Erythroblast (primary cell): ENCODE measurements at places on chromosomes 1 and 21.

- DNase-seq, result no peak
Observed at GRCh38 chr1:232965124-232965911, 14.9 kb downstream of the NTPCR start.

DNA sequence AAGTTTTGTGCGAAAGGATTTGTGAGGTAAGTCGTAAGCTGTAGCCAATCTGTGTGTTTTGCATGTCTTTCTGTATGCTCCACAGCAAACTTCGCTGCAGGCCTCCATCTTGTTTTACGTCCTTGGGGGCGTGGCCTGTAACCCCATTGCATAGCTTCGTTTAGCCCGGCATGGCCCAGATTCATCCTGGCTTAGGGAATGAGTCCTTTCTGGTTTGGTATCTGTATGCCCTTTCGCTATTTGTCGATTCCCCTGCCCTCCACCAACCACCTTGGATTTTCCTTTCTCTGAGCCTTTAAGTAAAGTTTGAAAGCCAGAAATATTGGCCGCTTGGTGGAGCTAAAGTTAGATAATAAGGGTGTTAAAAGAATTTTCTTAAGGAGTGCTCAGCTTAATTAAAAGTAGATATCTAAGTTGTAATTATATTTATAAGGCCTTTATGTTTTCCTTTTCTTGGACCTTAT lies 1.1 kb downstream of the THEM4 start:
- DNase-seq, result peak; percentile 20

DNA sequence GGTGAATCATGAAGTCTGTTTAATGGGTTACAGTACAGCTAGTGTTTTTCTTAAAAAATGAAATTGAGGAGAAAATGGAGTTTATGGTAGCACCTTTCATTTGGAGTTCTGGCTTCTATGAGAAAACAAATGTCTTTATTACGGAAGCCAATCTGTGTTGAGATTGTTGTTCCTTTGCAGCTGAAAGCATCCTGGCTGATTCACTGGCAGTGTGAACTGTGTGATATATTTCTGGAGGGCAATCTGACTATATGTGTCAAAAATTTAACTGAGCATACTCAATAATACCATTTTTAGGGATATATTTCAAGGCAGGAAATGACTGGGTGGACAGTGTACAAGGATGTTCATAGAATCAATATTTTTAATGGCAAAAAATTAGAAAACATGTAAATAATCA lies 46.6 kb upstream of the LYST start:
- DNase-seq, result no peak

DNA sequence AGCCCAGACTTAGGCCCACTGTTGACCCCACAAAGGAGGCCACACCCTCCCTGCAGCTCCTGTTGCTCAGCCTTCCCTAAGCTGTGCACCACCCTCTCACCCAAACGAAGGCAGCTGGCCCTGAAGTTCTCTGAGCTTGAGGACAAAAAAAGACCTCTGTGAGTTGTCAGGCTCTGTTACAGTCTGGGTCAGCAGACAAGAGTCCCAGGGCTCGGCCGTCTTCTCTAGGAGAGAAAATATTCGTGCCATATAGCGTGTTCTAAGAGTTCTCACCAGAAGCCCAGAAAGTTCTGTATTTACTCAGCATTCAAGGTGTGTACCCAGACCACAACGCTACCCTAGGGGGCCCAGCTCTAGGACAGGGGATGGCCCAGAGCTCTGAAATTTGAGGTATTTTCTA lies 25.5 kb upstream of the LYST start:
- DNase-seq, result no peak

DNA sequence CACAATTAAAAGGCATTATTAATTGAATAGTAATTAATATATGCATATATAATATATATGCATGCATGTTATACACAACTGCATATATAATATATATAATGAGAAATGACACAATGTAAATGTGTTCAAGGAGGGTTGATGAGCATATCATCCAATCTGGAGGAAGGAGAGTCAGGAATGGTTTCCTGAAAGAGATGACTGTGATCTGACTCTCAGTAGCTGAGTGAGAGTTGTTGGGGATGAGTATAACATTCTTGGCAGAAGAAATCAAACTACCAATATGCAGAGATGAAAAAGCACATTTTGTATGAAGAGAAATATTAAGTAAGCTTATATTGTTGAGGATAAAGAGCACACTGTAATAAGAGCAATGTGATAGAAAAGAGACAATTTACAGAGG lies 37.3 kb downstream of the F13B start:
- no peak for DNase-seq

DNA sequence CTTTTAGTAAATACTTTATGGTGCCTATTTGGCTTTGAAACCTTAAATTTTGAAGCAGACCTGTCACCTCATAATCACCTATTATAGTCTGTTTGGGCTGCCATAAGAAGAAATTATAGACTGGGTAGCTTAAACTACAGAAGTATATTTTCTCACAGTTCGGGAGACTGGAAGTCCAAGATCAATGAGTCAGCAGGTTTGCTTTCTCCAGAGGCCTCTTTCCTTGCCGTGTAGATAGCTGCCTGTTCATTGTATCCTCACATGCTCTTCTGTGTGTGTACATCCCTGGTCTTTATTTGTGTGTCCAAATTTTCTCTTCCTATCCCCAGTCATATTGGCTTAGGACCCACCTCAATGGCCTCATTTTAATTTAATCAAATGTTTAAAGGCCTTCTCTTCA lies 518.2 kb downstream of the ADGRL2 start:
- DNase-seq, result no peak

DNA sequence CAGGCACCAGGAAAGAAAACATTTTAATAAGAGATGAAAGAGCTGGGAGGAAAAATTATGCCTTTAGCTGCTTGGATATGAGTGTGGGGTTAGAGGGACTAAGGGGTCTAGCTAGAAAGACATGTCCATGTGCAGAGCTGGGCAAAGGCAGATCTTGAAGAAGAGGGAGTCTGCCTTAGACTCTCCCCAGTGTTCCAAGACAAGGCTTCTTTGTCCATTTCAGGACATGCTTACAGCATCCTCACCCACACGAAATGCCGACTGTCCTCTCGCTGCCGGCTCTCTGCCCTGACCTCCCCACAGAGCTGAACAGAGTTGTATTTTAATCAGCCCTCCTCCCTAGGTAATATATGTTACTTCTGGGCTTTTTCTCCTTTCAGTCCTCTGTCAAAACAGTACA lies 100.7 kb upstream of the ATP1B1 start:
- DNase-seq, result no peak

- DNase-seq, result peak; percentile 33
Observed at GRCh38 chr1:171793636-171794035, 12.2 kb downstream of the METTL13 start.

DNA sequence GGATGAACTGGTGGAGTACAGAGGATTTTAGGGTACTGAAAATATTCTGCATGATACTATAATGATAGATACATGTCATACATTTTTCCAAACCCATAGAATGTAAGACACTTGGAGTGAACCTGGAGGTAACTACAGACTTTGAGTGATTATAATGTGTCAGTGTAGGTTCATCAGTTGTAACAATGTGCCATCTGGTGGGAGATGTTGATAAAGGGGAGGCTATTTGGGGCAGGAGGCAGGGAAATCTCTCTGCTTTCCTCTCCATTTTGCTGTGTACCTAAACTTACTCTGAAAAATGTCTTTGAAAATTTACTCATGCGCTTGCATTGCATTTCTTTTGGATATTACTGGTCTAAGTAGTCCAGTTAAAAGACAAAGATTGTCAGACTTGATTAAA lies 35.2 kb downstream of the PTBP2 start:
- DNase-seq, result no peak

- DNase-seq, result no peak
Observed at GRCh38 chr1:200179126-200179780, 151.7 kb downstream of the NR5A2 start.

GRCh38 chr1:227893949-227894721 lies 53.6 kb downstream of the WNT9A start:
- no peak for DNase-seq

- no peak for DNase-seq
Observed at GRCh38 chr1:160647329-160647720, 481 bp upstream of the SLAMF1 start.

DNA sequence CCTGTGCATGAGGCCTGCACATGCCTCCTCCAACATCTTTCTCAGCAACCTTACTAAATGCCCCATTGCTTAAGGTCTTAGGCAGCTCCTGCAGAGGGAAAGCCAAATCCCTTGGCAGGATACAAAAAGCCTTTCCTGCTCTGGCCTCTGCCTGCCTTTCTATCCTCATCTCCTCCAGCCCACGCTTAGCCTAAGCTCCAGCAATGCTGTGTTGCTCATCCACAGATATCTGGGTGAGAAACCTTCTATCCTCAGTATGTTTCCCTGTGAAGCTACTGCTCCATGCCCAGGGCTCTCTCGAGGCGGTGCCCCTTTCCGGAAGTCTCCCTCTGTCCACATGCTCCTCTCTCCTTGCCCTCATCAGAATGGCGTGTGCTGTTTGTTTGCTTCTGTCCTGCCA lies 37.0 kb upstream of the CCSAP start:
- no peak for DNase-seq

DNA sequence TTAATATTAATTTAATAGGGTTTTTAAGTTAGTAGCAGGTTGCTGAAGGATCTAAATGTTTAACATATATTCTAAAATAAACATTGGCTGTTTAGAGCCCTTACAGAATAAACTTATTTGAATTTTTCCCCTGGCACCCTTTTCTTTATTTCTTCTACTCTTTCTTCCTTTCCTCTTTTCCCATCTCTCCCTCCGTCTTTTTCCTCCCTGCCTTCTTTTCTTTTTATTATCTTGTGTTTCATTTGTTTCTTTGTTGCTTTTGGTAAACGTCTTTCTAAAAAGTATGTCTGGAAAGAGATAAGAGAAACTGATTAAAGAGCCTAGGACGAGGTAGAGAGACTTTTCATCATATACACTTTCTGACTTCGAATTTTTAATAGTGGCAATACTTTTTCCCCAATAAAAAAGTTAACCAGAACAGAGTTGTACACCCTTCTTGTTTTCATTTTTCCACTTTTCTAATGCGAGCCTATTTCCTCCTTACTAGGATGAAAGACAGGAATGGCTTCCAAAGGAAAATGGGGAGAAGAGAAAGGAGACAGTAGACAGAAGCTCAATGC lies 39.5 kb upstream of the ATF3 start:
- DNase-seq, result no peak

DNA sequence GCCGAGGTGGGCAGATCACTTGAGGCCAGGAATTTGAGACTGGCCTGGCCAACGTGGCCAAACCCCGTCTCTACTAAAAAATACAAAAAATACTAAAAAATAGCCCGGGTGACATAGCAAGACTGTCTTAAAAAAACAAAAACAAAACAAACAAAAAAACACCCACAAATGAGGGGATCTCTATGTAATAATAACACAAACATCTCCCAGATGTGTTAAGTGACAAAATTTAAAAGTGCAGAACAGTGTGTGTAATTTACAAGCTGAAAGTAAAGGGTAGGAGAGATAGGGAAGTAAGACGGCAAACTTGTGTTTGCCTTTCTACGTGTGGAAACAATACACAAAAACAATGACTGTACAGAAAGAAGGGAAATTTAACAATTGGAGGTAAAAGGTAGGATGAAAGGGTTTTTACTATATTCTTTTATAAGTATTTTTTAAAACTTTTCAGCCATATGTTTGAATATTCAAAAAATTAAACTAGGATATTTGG lies 36.3 kb downstream of the ARID4B start:
- DNase-seq, result no peak

DNA sequence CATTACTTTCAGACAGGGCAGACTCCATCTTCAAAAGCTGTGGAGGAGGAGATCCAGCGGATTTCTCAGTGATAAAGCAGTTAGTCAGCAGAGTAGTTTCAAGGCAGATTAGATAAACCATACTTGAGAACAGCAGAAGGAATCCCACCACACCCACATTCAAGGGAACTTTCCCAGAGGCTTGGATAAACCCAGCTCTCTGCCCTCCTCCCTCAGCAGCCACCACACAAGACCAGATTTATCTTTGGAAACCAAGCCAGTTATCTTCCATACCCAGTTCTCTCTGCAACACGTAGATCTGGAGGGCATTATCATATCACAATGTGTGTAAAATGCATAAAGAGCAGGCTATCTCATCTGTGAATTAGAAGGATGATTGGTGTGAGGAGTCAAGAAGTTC lies 40.2 kb downstream of the GFI1 start:
- peak; percentile 62 for DNase-seq

GRCh38 chr1:64171797-64172281 lies 31.6 kb upstream of the UBE2U start:
- DNase-seq, result no peak

GRCh38 chr1:78298349-78298748 lies 192.4 kb upstream of the PTGFR start:
- no peak for DNase-seq

DNA sequence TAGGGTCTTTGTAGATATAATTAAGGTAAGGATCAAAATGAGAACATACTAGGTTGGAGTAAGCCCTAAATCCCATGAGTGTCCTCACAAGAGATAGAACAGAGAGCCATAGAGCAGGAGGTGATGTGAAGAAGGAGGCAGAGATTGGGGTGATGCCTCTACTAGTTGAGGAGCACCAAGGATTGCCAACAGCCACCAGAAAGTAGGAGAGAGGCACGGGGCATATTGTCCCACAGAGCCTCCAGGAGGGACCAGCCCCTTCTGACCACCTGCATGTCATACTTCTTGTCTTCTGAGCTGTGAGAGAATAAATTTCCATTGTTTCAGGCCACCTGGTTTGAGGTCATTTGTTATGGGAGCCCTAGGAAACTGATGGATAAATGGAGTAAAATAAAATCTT lies 363.3 kb downstream of the RPS6KC1 start:
- DNase-seq, result no peak

- DNase-seq, result no peak
Observed at GRCh38 chr1:7227654-7228053, 442.4 kb downstream of the CAMTA1 start.

GRCh38 chr1:66943361-66943969 lies 18.7 kb downstream of the MIER1 start:
- DNase-seq, result no peak

DNA sequence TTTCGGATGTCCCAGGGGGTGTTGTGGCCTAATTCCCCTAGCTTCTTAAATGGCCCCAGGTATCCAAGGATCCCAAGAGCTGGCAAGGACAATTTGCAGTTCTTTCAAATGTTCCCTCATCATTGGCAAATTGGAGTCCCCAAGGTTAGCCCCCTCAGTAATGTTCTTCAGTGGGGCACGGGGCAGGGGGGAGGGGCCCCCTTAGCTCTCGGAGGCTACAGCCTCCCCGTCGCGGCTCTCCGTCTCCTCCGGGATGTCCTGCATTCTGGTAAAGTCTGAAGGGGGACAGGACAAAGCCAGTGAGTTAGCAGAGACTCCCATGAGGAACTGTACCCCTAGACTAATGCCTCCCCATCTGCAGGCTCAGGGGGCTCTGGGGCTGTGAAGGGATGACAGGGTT lies 6.3 kb downstream of the RXFP4 start:
- DNase-seq, result no peak

DNA sequence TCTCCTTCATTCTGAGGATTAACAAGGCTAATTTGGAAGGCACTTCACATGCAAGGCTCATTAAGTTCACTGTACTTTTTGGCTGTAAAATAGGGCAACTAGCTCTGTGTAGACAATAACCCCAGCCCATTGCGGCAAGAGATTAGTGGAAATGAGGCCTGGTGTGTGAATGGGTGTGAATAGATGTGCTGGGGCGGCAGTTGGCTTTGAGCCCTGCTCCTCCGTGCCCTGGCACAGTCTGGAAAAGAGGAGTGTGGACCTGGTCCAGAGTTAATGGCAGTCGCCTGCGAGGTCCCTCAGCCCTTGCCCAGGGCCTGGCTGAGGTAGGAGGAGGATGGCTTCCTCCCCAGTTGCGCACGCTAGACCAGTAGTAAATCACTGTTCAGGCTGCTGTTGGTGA lies 4.8 kb downstream of the KISS1 start:
- DNase-seq, result no peak
